ENCODE measurements at places on chromosomes 1 and 21.

GRCh38 chr1:217268058-217268457 lies 362.8 kb downstream of the GPATCH2 start:
- no peak for DNase-seq

DNA sequence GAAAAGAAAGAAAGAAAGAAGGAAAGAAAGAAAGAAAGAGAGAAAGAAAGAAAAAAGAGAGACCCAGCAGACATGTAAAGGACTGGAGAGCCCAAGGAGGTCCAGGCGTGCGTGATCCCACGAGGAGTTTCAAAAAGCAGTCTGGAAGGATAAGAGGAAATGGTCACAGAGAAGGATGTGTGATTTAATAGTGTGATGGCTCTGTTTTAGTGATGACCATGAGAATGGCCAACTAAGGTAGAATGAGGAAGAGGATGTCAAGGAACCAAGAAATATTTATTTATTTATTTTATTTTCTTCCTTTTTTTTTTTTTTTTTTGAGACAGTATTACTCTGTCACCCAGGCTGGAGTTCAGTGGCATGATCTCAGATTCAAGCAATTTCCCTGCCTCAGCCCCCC lies 25.5 kb downstream of the PTGS2 start:
- DNase-seq, result no peak

GRCh38 chr1:206941766-206942418 lies 4.4 kb downstream of the PIGR start:
- DNase-seq, result no peak

DNA sequence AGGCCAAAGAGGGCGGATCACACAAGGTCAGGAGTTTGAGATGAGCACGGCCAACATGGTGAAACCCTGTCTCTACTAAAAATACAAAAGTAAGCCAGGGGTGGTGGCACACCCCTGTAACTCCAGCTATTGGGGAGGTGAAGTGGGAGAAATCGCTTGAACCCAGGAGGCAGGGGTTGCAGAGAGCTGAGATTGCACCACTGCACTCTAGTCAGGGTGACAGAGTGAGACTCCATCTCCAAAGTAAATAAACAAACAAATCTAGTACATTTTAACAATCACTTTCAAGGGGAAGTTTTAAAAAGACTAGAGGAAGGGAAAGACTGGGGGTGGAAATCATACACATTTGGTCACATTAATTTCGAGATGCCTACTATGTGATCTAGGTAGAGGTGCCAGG lies 6.8 kb downstream of the TFB2M start:
- no peak for DNase-seq

All from SK-N-SH (cell line).